Heart left ventricle (tissue), 16 donors: ENCODE measurements at places on chromosomes 5 and 9. TPM values are rescaled to one million over a fixed set of nuclear protein-coding genes. Genes with fewer than 3 reads are reported as not detected.

The PITX1 gene
- not detected for total RNA-seq

The PCDHGB3 gene
- total RNA-seq, result 14.9 TPM

The SLC31A2 gene
- 8.3 TPM for total RNA-seq

The HTR4 gene
- not detected for total RNA-seq

The OR2S2 gene
- total RNA-seq, result not detected

The TRPM6 gene
- 0.56 TPM for total RNA-seq

The CDX1 gene
- total RNA-seq, result 0.29 TPM

The TXNDC8 gene
- not detected for total RNA-seq

The BRINP1 gene
- total RNA-seq, result 0.52 TPM

The SLC34A1 gene
- not detected for total RNA-seq

The IL9 gene
- not detected for total RNA-seq

The GNA14 gene
- 1.3 TPM for total RNA-seq

The FRRS1L gene
- 0.65 TPM for total RNA-seq

The ETF1 gene
- 71.3 TPM for total RNA-seq

The RAPGEF1 gene
- total RNA-seq, result 122 TPM

The MSMP gene
- total RNA-seq, result not detected

The PRR16 gene
- total RNA-seq, result 16.2 TPM

The SV2C gene
- total RNA-seq, result 0.20 TPM

The NPR3 gene
- 8.8 TPM for total RNA-seq

The ANGPTL2 gene
- 45.8 TPM for total RNA-seq

The MARCOL gene
- total RNA-seq, result not detected

The GALNT10 gene
- 11.3 TPM for total RNA-seq

The HSDL2 gene
- 214 TPM for total RNA-seq

The IRX1 gene
- total RNA-seq, result 0.67 TPM

The SLC36A3 gene
- total RNA-seq, result not detected

The ADGRV1 gene
- total RNA-seq, result 0.25 TPM
